ENCODE measurements at places on chromosomes 11 and 22.

GRCh38 chr11:21421711-21422329, 752.4 kb downstream of the NELL1 start:
- no peak for DNase-seq

DNA sequence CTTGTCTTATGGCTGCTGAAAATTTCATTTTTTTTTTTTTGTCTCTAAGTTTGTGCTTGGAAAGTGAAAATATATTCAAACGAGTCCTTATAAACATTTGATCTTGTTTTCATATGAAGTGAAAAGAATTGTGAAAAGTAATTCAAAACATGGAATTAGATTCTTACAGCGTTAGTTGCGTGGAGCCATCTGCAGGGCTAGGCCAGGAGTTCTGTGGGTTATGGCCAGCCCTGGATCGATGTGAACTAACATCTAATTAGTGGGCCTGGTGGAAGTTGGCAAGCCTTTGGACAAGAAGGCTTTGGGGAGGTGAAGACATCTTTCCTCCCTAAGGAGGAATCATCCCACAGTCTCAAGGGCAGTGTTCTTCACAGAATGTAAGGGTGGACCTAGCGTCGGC, 37.2 kb downstream of the PARVA start:
- no peak for DNase-seq

DNA sequence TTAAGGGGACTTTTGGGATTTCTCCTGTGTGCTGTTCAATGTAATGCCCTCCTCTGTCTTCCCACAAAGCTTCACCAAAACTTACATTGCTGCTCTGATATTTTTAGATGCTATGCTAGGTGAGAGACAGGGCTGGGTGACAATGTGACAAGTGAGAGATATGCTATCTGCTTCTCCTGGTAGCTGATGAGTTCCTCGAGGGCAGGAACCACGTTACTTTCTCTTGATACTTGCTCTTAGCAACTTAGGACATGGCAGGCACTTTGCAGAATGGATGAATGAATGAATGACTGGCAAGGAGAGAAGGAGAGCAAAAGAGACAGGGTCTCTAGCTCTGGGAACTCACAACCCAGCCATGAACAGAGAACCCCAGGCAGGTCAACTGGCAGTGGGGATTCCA, 115.4 kb downstream of the C11orf58 start:
- DNase-seq: no peak

GRCh38 chr22:50673231-50674129, 857 bp downstream of the SHANK3 start:
- DNase-seq: peak; percentile 40

- DNase-seq: peak; percentile 86
These were observed 13.3 kb upstream of the CYP2R1 start for GRCh38 chr11:14905104-14906033.

DNA sequence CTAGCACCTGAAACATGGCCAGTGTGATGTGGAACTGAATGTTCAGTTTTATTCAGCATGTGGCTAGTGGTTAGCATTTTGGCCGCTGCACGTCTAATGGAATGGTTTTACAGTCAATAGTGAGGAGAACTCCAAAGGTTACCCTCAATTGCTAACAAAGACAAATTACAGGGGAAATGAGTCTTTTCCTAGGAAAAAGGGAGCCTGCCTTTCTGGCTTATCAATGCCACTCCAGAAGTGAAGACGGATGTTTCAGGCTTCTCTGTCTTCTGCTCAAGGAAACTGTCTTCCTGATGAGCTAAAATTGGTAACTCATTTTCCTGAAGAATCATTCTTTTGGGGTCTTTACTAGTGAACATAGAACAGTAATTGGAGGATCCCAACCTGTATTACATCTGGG, 84.3 kb upstream of the CRTAM start:
- DNase-seq: no peak

DNA sequence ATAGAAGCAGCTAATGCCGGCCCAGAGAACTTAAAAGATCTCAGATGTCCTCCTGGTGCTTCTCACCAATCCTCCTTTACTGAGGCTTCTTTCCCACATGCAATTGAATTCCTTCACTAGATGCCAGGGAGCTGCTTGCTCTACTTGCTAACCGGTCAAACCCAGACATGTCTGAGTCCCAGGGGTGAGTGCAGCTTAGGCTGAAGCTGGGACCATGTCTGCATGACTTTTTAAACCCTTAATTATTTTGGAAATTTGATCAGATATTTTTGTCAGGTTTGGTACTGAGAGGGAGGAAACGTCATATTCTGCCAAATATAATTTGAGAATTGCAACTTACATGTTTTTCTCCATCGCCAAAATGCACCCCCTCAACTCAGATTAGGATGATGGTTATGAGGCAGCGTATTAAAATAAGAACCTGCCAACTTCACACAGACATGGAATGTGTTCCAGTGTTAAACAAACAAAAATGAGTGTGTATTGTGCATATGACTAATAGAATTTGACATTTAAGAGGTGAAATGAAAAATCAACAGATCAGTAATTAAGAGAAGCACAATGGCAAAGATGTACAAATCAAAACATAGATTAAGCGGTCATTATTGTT, 529.5 kb downstream of the ETS1 start:
- no peak for DNase-seq

DNA sequence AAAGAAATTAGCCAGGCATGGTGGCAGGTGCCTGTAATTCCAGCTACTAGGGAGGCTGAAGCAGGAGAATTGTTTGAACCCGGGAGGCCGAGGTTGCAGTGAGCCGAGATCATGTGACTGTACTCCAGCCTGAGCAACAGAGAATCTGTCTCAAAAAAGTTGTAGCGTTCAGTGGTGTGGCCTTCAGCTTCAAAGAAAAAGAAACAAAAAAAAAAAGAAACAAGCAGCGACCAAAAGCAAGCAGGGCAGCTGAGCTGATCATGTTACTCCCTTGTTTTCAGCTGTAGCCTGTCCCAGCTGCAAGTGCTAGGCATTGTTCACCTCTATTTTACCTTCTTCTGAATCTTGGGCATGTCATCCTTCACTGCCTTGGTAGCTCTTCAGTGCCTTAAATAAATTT, 37.0 kb downstream of the SFI1 start:
- DNase-seq: no peak

DNA sequence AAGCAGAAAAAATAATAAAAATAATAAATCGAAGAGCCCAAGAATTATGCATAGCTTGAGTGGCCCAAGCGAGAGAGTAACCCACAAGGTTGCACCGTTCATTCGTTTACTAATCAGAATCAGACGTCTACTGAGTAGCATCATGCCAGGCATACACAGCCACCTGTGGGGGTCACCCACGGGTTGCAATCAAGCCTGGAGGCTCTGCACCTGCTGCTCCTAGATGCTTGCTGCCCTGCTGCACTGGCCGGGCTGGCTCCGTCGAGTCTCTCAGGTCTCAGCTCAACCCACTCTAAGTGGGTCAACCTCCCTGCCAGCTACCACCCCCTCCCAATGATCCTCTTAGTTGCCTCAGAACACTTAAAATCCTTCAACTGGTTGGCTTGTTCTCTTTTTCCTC, 2.0 kb upstream of the TESMIN start:
- no peak for DNase-seq

DNA sequence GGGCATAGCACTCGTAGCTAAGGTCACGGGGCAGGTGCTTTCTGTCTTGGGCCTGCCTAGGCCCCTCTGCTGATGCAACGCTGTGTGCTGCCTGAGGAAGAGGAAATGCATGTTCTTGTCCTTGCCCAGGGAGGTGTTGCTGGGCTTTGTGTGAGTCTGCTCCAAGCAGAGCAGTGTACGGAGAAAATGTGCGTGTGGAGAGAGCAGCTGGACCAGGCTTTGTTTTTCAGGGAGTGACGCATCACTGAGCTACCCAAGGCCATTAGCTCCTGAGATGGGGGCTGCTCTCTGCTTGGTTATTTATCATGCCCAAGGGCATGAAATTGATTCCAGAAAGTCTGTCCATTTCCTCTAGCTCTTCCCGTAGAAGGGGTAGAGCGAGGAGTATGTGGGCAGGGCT, 82.9 kb upstream of the THY1 start:
- no peak for DNase-seq

- DNase-seq: no peak
These were observed 8.3 kb downstream of the ARHGEF17 start for GRCh38 chr11:73316422-73316821.

DNA sequence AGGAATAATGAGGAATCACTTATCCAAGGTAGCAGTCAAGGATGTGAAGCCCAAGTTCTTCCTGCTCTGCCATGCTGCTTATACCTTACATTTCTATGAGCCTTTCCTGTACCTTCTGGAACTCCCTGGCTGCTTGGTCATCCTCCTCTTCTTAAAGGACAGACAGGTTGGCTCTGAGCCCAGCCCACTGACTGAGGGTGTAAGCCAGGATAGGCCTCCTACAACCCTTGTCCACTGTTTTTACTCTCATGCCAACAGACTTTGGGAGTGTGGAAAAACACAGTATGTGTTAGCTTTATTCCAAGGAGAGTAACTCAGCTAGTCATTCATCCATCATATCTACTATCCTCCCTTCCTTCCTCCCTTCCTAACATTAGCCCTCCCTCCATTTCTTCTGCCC, 47.5 kb downstream of the IRAG1 start:
- DNase-seq: no peak

DNA sequence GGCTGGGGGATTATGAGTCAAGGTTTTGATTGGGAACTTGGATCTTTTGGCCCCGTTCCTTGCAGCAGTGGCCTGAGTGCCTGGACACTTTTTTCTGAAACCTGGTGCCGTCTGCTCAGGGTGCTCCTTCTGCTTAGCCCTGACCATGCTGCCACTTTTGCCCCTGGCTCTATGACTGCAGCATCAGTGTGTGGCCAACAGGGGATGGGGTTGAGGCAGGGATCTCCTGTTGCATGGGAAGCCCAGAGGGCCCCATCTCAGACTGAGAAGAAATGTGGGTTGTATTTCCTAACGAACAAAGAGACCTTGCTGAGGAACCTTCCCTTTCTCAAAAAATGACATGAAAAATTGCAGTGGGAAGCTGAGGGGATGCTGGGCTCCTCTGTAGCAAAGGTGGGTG, 18.7 kb downstream of the POU2F3 start:
- DNase-seq: no peak

DNA sequence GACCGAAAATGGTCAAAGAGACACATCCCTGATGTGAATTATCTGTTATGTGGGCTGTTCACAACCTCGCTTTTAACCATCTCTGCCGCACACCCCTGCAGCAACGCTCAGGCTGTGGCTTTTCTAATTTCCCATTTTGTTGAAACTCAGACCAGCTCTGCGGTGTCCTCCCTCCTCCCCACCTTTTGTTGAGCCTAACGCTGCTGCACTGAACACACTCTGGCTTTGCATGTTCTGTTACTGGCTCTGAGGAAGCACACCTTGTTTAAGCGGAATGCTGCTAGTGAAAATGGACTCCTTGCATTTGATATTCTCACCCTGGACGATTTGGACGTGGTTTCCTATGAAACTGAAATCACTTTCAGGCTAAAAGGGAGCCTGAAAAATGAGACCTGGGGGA, 198.5 kb upstream of the MTNR1B start:
- no peak for DNase-seq

DNA sequence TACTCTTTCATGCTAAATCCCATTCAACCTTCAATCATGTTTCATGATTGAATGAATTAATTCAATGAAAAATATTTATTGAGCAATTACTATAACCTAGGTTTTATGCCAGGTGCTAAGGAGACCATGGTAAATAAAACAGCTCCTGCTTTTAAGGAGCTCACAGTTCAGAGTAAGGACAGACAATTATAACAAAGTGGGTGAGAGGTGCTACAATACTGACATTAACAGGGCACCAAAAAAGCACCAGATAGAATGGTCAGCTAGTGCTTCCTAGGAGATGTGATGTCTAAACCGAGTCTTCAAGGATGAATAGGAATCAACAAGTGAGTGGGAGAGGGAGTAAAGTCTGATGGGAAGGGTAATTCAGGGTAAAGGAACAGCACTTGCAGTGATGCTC, 366.7 kb downstream of the SOX6 start:
- no peak for DNase-seq

GRCh38 chr11:59226396-59226795, 13.7 kb upstream of the MPEG1 start:
- DNase-seq: no peak

- DNase-seq: no peak
These were observed 35.8 kb downstream of the RRAS2 start for GRCh38 chr11:14323118-14323676.

- DNase-seq: no peak
These were observed 7.5 kb downstream of the ME3 start for GRCh38 chr11:86664930-86665329.

GRCh38 chr22:24289114-24289513, 18.5 kb downstream of the SPECC1L start:
- no peak for DNase-seq

- DNase-seq: no peak
These were observed 41.7 kb downstream of the FAM227A start for GRCh38 chr22:38614332-38615063.

DNA sequence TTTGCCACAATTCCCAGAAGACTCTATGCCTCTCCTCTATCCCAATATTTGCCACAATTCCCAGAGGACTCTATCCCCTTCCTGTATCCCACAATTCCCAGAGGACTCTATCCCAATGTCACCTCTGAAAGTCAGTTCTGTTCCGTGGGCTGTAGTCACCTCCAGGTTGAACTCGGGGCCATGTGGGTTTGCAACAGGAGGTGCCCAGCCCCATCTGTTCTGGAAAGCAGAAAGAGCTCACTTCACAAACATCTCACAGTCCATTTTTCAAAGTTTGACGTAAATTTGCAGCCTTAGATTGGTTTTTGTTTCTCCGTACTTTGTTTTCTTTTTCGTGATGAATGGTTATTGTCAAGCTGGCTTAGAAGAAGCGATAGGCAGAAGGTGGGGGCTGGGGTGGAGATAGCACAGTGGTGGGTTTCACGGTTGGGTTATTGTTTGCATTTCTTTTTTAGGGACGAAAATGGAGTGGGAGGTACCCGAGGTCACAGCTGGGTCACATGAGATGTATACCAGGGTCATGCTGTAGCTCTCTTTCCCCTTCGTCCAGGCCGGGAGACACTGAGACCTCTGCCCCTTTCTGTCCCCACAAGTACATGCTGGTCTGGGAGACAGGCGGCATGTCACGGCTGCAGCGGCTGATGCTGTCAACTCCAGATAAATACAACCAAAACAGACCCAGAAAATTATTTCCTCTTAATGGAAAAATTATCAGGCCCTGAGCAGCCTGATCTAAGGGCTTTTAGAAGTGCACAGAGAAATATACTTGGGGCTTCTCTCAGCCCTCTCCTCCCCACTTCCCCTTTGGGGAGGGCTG, 374.5 kb downstream of the CADM1 start:
- DNase-seq: no peak

DNA sequence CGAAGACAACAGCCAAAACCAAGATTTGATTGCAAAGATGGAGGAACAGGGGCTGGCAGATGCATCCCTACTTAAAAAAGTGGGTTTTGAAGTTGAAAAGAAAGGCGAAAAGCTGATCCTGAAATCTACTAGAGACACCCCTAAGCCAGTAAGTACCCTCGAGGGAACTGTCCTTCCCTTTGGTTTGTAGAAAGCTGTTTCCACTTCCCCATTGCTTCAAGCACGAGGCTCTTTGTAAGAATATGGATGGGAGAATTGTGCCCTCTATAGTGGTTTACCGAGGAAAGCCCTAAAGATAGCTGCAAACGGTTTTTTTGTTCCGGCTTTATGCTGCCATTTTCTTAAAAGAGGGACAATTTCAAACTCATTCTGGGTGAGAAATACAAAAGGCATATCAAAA, 133.9 kb downstream of the WNT7B start:
- DNase-seq: no peak

- no peak for DNase-seq
These were observed 1862.4 kb upstream of the RAG2 start for GRCh38 chr11:38460429-38460828.

GRCh38 chr11:90251599-90251998, 28.8 kb upstream of the CHORDC1 start:
- DNase-seq: no peak

- peak; percentile 57 for DNase-seq
These were observed 16.3 kb upstream of the CYP2R1 start for GRCh38 chr11:14908214-14908880.
